ENCODE measurements at places on chromosomes 5 and 9.

- no peak for DNase-seq
Measured at GRCh38 chr9:127096208-127096607, 26.2 kb downstream of the ANGPTL2 start.

DNA sequence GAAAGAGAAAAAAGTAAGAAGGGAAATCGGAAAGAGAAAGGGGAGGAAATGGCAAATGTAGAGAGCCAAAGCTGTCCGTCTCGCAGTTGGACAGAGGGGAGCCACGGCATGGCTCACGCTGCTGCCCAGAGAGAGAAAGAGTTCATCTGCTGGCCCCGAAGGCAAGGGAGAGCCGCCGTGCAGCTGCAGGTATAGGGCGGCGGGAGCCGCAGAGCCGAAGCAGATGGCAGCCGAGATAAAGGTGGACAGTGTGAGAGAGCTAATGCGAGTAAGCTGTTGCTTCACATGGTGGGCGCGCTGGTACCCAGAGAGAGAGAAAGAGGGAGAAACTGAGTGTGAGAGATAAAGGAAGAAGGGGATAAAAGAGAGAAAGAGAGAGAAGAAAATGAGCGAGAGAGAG lies 188.4 kb upstream of the PPP1R26 start:
- DNase-seq = no peak

DNA sequence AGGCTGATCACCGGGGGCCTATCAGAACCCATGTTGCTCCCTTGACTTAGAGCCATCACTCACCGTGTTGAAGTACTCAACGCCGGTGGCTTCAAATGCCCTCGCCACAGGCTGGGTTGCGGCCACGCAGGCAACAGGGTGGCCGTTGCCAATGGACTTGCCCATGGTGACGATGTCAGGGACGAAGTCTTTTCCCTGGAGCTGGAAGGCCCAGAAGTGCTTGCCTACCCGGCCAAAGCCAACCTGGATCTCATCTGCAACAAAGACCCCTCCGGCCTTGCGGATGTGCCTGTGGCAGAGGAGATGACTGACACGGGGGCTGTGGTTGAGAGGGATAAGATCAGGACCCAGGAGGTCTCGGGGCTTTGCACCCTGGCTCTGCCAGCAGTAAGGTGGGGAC lies 10.3 kb downstream of the PHYKPL start:
- no peak for DNase-seq

DNA sequence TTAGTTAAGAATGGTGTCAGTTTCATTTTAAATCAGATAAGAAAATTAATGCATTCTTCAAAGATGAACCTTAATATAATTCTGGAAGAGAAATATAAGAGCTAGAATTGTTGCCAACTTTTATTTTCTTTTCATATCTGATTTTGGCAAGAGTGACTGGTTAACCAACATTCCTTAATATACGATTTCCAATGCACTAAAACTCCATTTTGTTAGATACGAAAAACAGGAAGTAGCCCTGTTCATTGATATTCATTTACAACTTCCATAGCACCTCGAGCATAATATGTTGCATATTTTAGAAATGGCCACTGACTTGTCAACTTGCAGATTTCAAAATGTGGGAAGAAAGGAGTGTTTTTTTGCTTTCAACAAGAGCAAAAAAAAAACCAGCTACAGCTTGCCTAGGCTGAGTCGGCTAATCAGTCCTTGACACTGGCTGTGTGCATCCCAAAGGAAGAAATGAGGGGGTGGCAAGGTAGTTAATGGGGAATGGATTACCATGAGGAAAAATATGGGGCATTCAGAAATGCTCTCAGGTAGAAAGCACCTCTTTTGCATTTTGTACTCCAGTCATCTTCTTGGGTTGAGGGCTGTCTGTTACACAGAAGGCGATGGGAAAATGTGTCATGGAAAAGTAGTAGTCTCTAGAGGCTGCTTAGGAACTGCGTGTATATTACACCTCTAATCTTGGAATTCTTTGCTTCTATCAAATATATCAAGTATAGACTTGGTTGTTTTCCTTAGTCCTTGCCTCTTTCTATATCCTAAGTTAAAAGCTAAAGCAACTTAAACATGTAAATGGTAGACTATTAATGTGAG lies 3.9 kb downstream of the MAP3K1 start:
- no peak for DNase-seq

DNA sequence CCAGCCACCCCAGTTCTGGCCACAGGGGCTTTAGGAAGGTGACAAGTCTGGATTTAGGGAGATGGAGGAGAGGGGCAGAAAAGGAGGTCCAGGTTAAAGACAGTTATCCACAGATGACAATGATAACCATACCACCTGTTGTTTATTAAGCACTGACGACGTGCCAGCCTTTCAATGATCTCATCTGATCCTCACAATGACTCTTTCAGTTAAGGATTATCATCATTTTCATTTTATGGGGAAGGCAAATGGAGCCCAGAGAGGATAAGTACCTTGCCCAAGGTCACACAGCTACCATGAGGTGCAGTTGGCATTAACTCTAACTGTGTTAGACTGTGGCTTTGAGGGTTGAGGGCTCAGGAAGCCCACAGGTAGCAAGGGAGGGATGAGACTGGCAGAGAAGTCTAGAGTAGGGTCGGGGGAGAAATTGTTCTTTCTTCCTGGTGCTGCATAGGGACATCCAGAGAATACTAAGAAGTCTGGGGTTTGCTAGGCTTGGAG lies 21.5 kb upstream of the JADE2 start:
- no peak for DNase-seq

DNA sequence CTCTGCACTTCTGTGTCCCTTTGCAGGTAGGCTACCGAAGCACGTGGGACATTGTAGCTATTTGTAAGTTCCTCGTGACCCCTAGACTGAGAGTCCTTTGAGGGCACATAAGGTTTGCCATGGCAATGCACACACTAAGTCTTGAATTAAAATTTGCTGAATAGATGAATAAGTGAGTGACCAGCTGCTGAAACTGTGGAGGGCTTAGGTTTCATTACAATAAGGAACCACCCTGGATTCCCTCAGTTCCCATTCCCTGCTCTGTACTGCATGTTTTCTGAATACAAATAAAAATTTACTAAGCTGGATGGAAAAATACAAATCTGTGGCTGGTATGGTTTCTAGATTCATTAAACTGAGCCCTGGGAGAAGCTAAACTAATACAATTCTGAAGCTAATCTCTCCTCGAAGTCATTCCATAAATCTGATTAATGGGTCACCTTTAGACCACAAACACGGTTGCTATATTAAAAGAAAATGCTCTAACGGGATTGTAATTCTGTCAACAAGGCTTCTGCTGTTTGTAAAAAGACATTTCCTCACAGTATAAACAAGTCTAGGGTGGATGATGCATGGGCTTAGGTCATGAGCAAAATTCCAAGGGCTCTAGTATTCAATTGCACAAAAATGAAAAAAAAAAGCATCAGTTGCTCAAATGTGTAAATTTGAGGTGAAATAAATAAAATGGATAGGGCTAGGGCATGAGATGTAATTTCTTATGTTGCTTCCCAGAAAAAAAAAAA lies 172.3 kb downstream of the ATP10B start:
- no peak for DNase-seq

All from 8988T (cell line).